ENCODE measurements at places on chromosomes 12 and 14. TPM values are rescaled to one million over a fixed set of nuclear protein-coding genes. Genes with fewer than 3 reads are reported as not detected.

Gene IFI27
- 1.4 TPM for total RNA-seq

Gene FGD6
- 12.1 TPM for total RNA-seq

Gene FAM181A
- total RNA-seq = not detected

Gene KRT74
- not detected for total RNA-seq

Gene TMPRSS12
- not detected for total RNA-seq

Gene TTC9
- total RNA-seq = 3.8 TPM

Gene TAS2R9
- not detected for total RNA-seq

Gene KDM5A
- total RNA-seq = 21.5 TPM

Gene RDH11
- 50.5 TPM for total RNA-seq

Gene BICDL1
- total RNA-seq = 4.5 TPM

Gene RNASE1
- not detected for total RNA-seq

Gene PARPBP
- total RNA-seq = 18.2 TPM

Gene MANSC4
- total RNA-seq = not detected

Gene EXOC3L4
- 2.3 TPM for total RNA-seq

All from A549 treated with AZD2906 at 1 μM for 4 hours (cell line).